NCI-H1048 (cell line): ENCODE measurements at places on chromosomes 1 and 21.

DNA sequence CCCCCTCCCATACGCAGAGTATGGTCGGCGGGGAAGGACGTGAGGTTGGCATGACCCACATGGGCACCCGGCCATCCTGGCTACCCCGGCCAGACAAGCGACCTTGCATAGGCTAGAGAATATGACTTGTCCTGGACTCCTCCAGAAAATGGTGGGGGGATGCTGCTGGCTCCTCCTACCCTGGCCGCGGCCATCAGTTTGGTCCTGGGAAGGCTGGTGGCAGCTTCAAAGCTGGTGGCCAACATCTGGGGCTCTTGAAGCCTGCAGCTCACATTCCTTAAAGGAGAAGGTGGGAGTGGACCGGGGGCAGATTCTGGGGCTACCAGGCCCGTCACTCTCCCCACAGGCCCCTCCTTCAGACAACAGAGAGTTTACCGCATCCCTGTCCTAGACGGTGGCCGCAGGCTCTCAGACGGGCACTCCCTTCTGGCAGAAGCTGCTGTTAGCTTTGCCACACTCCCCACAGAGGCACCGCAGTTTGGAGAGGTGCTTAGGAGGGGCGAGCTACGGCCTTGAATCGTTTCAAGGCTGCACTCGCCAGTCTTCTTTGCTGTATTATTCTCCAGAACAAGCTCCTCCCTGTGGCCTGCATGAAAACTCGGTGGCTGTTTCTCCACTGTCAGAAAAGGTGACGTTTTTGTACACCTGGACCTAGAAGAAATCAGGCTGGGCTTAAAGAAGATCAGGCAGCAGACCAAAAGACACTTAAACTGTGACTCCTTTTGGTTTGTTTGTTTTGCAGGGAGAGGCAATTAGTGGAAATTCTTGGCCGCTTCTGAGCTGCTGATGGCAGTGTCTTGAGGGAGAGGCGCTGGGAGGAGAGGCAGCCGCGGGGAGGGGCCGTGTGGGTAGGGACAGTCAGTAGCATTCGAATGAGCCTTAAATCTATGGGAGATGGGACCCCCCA, 68.0 kb downstream of the RUNX3 start:
- no peak for DNase-seq

DNA sequence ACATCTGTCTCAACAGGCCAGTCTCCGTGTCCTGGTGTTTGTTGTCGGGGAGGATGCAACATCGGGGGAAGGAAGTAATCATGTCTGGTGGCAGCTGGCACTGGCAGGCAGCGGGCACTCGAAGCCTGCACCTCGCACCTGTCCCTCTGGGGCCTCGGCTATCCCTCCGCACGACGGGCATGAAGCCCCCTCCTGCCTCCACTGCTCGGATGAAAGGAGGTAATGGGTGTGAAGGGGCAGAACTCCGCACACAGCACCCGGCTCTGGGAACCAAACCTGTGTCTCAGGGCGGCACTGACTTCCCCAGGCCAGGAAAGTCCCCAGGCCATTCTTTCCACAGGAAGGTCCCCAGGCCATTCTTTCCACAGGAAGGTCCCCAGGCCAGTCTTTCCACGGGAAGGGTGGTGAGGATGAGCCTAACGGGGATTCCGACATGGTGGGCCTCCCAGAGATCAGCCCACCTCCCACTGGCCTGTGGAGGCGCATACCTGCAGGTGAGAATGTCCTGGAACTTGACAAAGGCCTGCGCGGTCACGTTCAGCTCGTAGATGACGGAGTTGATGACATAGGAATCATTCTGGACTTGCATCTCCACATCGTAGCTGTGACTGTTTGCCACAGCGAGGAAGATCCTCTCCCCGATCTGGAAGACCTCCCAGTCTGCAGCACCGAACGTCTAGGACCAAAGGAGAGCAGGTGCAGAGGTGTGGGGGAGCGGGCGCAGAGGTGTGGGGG, 31.1 kb downstream of the KRTAP10-1 start:
- DNase-seq = no peak

DNA sequence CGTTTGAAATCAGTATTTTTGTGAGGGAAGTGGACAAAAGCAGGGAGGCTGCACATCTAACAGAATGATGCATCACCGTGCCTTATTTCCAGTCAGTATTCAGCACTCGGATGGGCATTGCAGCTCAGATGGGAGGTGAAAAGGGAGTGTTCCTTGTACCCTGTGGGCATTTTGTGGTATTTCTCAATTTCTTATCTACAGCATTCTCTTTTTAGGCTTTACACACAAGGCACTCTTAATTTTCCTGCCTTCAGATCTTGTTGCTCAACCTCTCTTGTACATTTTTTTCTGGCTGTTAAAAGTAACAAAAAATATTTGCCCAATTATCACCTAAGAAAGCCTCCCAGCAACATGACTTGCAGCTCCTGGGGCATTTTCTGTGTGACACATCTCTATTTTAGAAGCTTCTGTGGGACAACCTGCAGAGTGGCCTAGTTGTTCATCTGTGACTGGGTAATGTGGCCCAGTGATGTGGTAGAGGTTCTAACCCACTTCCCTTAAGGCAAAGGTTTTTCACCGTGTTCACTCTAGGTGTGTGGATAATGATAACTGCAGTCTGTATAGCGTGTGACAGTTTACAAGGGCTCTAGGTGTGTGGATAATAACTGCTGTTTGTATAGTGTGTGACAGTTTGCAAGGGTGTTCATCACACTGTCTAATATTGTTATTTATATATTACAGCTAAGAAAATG, 257.2 kb downstream of the PTGER3 start:
- no peak for DNase-seq

DNA sequence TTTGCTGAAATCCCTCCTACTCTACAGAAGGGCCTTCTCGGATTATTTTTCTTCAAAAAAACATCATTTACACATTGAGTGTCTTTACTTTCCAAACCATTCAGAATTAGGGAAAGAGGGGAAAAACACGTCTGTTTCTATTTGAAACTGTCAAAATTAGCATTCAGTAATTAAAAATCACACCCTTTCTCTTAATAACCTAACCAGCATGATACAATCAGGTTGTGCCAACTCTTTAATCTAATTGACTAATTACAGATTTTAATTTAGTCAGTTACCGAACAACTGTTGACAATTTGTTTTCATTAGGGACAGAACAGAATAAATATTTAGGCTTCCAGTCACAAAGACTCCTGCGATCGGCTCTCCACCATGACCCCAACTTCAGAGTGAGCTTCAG, 18.8 kb downstream of the SSBP3 start:
- DNase-seq = no peak

DNA sequence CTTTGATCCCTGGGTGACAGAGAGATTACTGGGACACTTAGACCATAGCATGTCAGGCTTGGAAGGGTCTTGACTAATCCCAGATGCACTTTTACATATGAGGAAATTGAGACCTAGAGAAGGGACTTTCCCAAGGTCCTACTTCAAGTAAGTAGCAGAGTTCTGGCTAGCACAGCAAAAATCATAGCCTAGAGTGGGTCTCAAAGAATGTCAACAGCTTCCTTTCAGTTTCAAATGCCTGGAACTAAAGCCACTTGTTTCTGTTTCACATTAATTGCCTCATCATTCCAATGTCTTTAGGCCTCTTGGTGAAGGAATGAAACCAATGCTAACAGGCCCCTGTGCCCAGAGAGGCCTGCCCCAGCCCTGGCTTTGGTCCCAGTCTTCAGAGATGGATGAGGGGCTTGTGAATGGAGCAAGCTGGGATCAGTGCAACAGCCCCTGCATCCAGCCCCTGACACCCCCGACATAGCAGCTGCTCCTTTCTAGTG, 26.6 kb downstream of the ATF3 start:
- DNase-seq = no peak

DNA sequence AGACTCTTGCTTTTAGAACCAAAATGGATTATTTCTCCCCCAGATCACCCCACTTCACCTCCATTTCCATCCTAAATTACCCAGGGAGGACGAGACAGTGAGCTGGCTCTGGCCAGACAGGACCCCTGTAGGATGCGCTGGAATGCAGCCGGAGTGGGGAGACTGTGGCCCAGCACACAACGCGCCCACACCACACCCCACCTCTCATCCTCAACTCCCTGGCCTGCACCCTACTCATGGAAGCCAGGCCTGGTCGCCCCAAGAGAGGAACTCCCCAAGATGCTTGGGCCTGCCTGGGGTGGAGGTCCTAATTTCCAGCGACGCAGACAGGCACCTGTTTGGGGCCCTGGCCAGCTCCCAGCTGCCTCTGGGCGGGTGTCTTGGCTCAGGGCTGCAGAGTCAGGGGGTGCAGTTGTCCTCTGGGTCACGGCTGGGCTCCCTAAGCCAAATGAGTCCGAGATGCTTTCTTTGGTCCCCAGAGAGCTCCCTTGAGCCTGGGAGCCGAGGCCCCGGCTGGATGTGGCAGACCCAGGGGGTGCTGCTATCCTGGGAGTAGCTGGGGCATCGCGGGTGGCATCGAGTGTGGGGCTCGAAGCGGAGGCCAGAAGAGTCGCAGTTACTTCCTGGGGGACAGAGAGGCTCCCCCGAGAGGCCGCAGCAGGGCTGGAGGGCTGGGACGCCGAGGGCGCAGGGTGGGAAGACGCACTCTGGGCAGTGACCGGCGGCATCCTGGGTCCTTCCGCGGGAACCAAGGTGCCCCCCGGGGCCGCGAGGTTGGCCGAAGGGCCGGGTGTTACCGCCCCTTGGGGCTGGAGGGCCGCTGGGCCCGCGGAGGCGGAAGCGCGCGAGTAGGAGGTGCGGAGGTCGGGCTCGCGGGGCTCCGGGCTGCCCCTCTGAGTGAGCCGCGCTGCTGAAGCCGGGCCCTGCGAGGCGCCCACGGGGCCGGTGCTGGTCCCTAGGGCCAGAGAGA, 10.4 kb downstream of the CLEC20A start:
- no peak for DNase-seq

GRCh38 chr21:35437941-35438340, 388.8 kb upstream of the RUNX1 start:
- no peak for DNase-seq

DNA sequence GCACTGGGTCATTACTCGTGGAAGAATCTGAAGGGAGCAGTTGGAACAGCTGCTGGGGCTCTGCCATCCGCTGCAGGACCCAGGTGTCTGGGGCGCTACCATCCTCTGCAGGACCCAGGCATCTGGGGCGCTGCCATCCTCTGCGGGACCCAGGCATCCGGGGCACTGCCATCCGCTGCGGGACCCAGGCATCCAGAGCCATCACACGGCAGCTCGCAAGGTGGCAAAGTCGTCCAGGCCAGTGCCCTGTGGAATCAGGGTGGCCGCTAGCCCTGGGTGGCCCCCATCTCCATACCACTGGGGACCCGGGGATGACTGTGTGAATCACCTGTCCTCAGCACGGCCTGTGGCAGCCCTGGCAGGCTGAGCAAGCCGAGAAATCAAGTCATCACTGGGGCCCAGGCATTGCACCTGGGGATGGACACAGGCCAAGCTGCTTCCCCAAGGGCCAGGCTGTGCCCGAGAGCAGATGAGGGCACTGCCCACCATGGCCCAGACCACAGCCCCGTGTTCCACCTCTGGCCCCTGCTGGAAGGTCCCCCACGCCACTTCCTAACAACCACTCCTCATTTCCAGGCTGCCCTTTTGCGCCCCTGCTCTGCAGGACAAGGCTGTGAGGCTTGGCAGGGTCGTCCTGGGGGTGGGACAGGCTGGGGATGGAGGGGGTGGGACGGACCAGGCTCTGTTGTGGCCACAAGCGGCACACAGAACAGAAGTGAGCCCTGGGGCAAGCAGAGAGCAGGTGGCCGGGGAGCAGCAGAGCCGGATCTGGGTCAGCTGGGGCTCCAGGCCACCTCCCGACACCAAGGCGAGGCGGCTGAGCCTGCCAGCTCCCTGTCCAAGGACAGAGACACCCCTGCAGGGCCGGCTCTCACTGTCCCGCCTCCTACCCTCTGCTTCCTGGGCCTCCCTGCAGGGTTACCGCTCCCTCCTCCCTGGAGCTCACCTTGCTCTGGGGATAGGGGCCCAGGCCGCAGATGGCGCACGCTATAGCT, 12.7 kb downstream of the GABRD start:
- DNase-seq = no peak

GRCh38 chr1:62110198-62110817, 84.3 kb upstream of the L1TD1 start:
- no peak for DNase-seq

GRCh38 chr21:42056468-42056867, 14.6 kb upstream of the UMODL1 start:
- DNase-seq = no peak

- DNase-seq = no peak
Measured at GRCh38 chr1:167678422-167678821, 43.4 kb upstream of the MPZL1 start.

GRCh38 chr1:31866450-31867032, 50.7 kb upstream of the SPOCD1 start:
- DNase-seq = no peak

DNA sequence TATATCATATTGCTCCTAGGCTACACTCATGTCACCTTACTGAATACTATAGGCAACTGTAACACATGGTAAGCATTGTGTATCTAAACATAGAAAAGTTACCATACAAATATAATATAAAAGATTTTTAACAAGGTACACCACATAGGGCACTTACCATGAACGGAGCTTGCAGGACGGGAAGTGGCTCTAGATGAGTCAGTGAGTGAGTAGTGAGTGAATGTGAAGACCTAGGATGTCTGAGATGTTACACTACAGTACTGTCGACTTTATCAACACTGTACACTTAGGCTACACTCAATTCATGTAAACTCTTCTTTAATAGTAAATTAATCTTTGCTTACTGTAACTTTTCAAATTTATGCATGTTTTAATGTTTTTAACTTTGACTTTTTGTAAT, 81.0 kb upstream of the PLD5 start:
- no peak for DNase-seq

- DNase-seq = no peak
Measured at GRCh38 chr1:230878591-230878990, 10.3 kb upstream of the C1orf198 start.
